ENCODE measurements at places on chromosomes 13 and 19.

DNA sequence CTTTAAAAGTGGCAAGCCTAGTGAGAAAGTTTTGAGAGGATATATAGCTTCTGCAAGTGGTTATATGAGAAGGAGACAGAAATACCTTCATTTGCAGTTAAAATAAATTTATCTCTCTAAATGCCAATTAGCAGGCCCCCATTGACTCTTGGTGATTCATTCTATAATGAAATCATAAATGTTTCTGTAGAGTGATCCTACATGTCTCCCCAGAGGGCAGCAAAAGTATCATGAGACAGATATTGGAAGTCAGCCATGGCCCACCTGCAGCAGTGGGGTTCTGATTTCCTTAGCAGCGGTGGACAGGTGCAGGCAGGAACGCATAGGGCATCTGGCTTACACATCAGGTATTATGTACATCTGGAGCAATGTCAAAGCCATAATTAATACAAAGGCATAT lies 385.4 kb upstream of the SLC10A2 start:
- DNase-seq: no peak

DNA sequence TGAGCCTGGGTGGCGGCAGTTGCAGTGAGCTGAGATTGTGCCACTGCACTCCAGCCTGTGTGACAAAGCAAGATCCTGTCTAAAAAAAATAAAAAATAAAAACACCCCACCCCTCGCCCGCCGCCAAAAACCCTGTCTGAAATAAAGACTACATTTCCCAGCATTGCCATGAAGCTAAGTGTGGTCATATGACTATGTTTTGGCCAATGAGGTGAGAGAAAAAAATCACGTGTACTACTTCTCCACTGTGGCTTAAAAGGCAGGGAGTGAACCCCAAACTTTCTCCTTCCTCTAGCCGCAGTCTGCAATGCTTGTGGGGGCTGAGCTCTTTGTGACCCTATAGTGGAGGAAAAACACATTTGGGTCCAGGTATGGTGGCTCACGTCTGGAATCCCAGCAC lies 54.9 kb downstream of the COLGALT1 start:
- no peak for DNase-seq

GRCh38 chr19:38247734-38248268 lies 8.4 kb downstream of the PPP1R14A start:
- no peak for DNase-seq

- DNase-seq: no peak
These were observed 15.5 kb downstream of the SLC25A30 start for GRCh38 chr13:45402641-45403040.

- DNase-seq: no peak
These were observed 22.8 kb upstream of the ITM2B start for GRCh38 chr13:48210178-48210577.

DNA sequence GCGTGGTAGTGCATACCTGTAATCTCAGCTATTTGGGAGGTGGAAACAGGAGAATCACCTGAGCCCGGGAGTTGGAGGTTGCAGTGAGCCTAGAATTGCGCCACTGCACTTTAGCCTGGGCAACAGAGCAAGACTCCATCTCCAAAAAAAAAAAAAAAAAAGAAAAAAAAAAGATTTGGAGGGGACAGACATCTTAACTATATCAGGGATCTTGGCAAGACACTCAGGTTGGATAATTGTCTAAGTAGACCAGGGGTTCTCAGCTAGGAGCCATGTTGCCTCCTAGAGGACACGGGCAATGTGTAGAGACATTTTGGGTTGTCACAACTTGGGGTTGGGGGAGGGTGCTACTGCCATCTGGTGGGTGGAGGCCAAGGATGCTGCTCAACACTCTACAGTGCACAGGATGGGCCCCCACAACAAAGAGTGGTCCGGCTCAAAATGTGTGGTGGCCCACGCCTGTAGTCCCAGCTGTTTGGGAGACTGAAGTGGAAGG lies 1.9 kb upstream of the ZNF580 start:
- no peak for DNase-seq

- no peak for DNase-seq
These were observed 9.9 kb upstream of the CALM3 start for GRCh38 chr19:46591254-46591653.

DNA sequence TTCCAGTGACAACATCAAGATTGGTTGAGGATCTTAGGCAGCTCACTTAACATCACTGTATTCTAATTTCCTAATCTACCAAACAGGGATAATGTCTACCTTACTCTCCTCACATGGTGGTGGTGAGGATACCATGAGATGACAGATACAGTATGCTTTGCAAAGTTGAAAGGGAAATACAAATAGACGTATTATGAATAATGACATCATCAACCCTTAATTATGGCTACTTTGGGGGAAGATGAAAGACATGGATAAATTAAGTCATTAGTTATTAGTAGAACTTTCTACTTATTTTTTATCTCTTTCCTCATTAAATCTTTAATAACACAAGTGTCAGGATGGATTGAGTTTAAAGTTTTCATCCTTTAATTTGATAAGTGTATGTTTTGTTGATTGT lies 532.5 kb downstream of the KLF12 start:
- DNase-seq: no peak

DNA sequence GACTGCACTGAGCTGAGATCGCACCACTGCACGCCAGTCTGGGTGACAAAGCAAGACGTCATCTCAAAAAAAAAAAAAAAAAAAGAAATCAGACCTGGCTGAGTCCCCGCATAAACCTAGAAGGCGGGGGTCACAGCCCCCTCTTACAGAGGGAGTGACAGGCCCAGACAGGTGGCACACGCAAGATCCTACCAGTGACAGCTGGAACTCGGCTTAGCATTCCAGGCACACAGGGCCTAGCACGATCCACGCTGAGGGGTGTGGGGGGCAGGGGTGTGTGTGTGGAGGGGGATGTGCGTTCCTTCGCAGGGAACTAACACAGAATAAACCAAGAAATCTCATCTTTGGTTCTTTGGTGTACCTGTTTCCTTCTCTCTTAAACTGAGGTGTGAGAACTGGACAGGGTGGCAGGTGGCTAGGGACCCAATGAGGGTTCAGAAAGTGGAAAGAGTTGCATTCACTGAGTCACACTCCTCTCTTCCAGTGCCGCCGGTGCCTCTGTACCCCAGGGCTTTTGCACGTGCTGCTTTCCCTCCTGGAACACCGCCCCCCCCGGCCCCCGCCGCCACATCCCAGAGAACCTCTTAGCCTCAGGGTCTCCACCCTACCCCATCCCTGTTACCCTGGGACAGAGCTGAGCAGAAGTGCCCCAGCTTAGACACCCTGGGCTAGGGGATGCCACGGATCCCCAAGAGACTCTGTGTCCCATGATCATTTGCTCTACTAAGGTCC lies 5.0 kb downstream of the SGTA start:
- DNase-seq: no peak

GRCh38 chr13:113088691-113089020 lies 16.9 kb upstream of the F7 start:
- DNase-seq: no peak

- DNase-seq: no peak
These were observed 4.5 kb upstream of the ADGRE2 start for GRCh38 chr19:14782626-14783409.

DNA sequence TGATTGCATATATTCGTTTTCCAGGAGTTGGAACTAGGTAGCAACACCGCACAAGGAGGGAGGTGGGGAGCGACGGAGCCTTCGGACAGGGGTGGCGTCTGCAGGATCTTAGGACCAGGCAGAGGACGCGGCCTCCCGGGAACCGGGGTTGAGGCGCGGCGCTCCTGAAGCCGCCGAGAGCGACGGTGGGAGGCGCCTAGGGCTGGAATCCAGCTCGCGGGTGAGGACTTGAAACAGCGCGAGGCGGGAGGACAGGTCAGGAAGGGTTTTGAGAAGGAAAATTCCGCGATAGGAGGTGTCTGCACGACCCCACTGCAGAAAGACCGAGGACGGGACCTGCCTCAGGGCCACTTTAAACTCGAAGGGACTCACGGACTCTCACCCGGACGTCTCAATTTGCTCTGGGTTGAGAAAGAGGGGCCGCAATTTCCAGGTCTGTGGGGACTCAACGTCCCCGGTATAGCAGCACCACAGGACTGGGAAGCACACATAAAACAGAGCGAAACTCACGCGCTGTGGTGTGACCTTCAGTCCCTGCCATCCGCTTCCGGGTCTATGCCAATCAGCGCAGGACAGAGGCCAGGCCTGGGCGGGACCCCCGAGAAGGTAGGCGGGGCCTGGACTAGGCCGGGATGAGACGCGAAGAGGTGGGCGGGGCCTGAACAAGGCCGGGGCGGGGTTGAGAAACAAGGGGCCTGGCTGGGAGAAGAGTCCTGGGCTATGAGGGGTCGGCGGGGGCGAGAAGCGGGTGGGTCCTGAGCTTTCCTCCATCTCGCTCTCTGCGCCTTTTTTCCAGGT lies at the start of gene ZNF320:
Gene ZNF320 (minus strand): TSS at position 498 of the 798 bp plus-strand sequence. CDS start 7,380 bp downstream, outside the sequence.
- peak; percentile 81 for DNase-seq

DNA sequence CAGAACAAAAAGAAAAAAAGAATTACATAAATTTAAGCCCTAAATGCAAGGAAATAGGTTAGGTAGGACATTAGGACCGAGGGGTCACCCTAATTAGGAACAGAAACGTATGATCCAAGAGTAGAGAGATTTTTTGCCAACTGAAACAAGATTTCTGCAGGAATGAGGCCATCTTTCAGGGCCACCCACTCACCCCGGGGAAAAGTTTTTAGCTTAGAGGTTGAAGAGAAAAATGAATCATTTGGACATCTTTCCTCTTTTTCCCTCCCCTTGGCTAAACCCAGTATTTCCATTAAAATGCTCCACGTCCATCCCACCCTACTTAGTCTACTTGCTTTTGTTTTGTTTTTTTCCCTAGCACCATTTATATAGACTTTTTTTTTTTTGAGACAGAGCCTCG lies 10.6 kb upstream of the PNMA8A start:
- DNase-seq: no peak

DNA sequence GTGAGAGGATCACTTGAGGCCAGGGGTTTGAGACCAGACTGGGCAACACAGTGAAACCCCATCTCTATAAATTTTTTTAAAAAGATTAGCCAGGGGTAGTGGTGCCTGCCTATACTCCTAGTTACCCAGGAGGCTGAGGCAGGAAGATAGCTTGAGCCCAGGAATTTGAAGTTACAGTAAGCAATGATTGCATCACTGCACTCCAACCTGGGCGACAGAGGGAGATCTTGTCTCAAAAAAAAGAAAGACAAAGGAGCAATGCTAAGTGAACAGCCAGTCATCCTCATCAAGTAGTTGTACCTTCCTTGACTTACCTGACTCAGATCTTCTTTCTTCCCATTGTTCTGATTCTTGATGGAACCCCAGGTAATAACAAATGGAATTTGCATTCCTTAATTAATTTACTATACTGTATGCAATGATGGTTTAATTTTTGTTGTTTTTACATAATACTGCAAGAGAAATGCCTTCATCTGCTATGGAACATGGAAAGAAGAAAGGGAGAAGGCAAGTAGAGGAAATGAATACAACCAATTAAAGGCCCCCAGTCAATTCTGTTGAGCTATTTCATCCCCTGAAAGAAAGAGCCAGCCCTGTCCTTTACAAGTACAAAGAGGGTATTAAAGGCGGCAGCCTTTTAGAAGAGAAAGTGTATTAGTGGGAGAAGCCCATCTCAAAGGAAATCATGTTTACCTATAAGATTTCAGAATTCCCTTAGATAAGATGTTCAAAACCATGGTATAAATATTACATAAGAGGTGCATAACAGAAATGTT lies 316.7 kb downstream of the DIAPH3 start:
- no peak for DNase-seq

DNA sequence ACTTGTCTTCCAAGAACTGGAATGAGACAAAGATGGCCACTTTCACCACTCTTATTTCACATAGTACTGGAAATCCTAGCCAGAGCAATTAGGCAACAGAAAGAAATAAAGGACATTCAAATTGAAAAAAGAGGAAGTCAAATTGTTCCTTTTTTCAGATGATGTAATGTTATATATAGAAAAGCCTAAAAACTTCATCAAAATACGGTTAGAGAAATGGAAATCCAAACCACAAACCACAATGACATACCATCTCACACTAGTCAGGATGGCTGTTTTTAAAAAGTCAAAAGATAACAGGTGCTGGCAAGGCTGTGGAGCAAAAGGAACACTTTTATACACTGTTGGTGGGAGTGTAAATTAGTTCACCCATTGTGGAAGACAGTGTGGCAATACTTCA lies 113.3 kb upstream of the SPRY2 start:
- no peak for DNase-seq

DNA sequence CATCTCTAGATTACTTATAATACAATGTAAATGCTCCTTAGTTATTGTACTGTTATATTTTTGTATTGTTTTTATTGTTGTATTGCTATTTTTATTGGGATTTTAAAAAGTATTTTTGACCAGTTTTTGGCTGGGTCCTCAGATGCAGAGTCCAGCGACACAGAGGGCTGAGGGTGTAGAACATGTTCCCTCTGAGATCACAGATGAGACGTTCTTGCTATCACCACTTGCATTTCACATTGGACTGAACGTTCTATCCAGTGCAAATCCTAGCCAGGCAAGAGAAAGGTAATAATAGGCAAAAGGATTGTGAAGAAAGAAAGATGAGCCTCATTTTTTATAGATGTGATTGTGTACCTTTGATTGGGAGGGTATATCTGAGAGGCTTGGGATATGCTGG lies 15.0 kb downstream of the ZSCAN5A start:
- no peak for DNase-seq

- no peak for DNase-seq
These were observed 36.0 kb upstream of the KPNA3 start for GRCh38 chr13:49828453-49828852.

GRCh38 chr13:59012731-59013130 lies 1151.0 kb downstream of the DIAPH3 start:
- no peak for DNase-seq

DNA sequence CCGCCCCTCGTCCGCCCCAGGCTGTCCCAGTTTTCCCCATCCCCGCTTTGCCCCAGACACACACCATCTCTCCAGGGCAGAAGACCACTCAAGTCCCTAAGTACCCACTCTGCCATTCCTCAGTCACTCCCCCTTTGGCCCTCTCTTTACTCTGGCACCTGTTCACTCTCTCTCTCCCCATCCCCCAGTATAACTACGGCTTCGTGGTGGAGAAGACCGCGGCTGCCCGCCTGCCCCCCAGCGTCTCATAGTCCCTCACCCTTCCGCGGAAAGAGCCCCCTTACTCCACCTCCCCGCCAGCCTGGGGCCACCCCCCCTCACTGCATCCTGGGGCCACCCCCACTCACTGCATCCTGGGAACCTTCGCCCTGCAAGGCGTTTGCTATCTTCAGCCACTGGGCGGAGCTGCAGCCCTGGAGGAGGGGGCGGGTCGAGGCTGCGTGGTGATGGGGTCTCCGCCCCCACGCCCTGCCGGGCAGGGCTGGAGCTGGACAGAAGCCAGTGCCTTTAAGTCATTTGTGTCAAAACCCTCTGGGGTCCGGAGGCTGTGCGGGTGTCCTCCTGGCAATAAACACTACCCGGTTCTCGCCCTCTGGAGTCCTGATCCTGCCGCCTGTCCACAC lies 5.0 kb downstream of the MVB12A start:
- no peak for DNase-seq

GRCh38 chr13:71828564-71828963 lies 38.4 kb downstream of the DACH1 start:
- no peak for DNase-seq
